ENCODE measurements at places on chromosomes 5 and 9.

DNA sequence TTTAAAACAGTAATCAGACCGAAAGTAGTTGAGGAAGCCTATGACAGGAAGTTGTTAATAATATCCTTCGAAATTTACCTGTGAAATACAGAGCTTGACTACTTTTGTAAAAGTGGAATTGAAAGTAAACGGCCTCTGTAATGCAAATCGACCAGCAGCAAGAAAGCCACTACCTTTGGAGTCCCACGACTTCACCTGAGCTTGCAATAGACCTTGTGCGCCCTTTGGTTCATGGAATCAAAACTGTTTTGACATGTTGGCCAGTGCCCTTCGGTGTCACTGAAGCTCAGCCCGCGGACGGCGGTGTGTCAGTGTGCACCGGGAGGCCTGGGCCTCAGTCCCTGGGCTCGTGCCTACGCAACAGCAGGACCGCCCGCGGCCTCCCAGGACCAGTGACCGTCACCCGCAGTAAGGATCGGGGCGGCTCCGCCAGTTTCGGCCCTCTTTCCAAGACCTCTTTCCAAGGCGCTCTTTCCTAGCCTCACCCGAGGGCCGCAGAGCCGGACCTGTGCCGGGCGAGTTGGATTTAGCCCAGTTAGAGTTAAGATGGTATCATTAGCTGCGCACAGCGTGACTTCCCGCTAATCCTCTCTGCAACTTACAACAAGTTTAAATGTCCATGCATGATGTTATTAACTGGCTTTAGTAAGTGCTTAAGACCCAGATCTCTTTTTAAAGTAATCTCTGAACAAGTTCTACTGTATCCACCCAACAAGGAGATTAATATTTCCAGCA, 223.3 kb downstream of the MEF2C start:
- H3K4me1 ChIP-seq: peaks cover 17% of the 10 kb centered on the region
- peaks cover 3% of the 10 kb centered on the region for H3K36me3 ChIP-seq
- no peak overlapping the region for H3K27ac ChIP-seq

GRCh38 chr5:17143335-17143734, 74.1 kb upstream of the BASP1 start:
- no peak for DNase-seq
- H3K4me3 ChIP-seq: no peak overlapping the region
- H3K4me1 ChIP-seq: no peaks in the 10 kb centered on the region
- no peak overlapping the region for H3K27ac ChIP-seq
- H3K36me3 ChIP-seq: no peaks in the 10 kb centered on the region

DNA sequence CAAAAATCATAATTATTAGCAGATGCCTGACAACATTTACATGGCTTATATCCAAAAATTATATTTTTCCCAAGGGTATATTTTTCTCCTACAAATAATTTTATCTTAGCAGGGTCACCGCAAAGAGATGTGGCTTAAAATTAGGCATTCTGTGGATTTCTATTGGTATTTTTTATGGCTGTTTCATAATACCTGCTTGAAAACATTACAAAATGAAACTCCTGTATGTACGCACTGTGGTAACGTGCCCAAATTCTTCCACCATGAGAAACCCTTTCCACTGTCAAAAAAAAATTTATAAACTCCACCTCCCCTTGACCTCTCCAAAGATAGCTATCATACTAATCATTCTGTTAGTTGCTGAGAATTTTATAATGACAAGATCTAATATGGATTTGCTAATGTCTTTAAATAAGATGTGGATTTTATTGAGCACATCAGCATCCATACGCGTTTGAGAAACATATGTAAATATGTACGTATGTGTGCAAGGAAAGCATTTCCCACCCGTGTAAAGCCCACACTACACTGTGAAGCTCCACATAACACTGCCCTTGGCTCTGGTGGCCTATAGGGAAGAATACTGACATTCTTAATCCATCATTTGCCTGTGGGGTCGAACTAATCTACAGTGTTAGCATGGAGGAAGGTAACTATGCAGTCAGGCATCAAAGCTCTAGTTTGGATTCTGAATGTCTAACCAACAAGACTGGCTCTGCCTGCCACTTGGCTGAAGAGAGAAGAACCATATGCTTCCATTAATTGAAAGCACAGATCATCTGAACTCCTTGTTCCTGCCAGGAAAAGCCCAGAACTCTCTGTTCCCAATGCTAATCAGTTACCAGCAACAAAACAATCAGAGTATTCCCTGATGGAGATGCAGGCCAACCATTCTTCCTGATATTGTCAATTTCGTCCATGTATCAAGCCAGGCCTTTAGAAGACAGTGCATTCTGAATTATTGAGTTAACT, 244.7 kb downstream of the SPOCK1 start:
- peaks cover 3% of the 10 kb centered on the region for H3K27me3 ChIP-seq
- no peak overlapping the region for H3K27ac ChIP-seq

DNA sequence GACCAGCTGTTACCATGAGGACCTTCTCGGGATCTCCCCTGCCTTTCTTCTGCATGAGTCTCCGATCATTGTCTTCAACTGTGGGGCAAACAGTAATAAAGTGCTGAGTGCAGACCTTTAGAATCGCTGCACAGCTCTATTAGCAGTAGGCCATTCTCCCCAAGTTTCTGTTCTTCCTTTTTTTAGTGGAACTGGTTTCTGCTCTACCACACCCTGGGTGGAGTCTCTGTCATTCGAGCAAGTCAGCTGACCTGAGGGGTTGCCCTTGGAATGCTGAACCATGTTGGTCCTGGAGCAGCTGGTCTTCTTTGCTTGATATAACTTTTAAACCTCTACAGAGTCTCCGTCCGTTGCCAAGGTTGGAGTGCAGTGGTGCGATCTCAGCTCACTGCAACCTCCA, 33.4 kb upstream of the GNPDA1 start:
- H3K36me3 ChIP-seq: no peaks in the 10 kb centered on the region
- no peaks in the 10 kb centered on the region for H3K4me1 ChIP-seq
- H3K27ac ChIP-seq: no peak overlapping the region
- no peak overlapping the region for H3K4me3 ChIP-seq
- DNase-seq: no peak
- H3K27me3 ChIP-seq: no peaks in the 10 kb centered on the region

GRCh38 chr5:67315082-67315989, 118.7 kb upstream of the CD180 start:
- no peak for DNase-seq
- no peaks in the 10 kb centered on the region for H3K4me1 ChIP-seq
- no peaks in the 10 kb centered on the region for H3K36me3 ChIP-seq

DNA sequence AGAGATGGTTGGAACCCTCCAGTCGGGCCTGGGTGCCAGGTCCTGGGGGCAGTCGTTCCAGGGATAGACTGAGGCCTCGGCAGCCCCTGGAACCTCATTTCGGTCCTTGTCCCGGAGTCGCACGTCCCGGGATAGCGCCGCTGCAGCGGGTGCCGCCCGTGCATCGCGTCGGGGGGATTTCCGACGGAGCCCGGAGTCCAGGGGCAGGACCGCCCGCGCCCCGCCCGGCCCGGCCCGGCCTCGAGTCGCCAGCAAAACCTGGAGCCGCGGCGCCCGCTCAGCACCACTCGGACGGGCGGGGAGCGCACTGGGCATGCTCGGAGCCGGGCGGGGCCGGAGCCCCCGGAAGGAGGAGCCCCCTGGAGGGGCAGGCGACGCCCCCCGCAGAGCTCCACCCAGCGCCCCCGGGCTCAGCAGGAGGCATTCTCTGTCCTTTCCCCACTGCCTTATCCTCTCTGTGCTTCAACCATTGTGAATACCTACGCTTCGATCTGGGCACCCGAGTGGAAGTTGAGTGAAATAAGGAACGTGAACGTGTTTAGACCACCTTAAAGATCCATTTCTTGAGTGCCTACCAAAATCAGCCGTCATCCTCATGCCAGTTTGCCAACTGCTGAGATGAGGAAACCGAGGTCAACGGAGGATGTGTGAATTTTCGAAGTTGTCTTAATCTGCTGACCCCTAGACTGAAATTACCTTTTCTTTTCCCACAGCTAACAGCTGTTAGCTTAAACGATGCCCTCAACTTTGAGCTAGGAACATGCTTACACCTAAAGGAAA, 1.7 kb upstream of the PTPN3 start:
- peaks cover 3% of the 10 kb centered on the region for H3K36me3 ChIP-seq
- H3K27ac ChIP-seq: no peak overlapping the region
- H3K4me1 ChIP-seq: peaks cover 15% of the 10 kb centered on the region
- H3K4me3 ChIP-seq: no peak overlapping the region
- H3K27me3 ChIP-seq: peaks cover 76% of the 10 kb centered on the region

DNA sequence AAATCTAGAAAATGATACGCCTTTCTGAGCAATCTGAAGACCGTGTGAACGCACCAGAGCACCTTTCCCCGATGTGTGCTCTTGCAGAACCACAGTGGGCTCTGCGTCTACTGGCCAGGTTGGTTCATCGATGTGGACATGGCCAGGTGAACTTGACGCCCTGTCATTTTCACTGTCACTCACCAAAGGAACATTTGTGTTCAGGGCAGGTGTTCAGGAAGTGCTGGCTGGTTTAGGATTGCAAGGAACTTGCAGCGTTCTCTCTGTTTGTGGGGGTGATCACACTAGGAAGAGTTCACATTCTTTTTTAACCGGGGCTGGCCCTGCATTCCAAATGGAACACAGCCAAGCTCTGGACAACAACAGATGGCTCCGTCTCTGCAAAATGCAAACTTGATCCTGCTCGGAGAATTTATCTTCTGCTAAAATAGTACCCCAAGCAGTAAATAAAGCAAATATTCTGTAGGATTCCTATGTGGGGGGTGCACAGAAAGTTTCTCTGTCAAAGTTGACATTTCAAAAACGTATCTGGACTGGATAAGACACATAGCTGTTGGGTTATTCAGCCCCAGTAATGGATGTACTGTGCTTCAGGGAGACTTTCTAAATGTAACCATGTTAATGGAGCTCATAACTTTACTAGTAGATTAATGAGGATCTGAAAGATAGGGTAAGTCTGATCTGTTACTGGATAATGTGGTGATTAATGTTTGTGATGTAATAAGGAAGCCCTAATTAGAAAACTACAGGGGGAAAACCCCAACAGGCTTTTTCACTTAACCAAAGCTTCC, 45.7 kb upstream of the FANCC start:
- no peaks in the 10 kb centered on the region for H3K36me3 ChIP-seq
- no peak for DNase-seq
- no peak overlapping the region for H3K4me3 ChIP-seq
- H3K4me1 ChIP-seq: no peaks in the 10 kb centered on the region
- H3K27ac ChIP-seq: no peak overlapping the region
- peaks cover 19% of the 10 kb centered on the region for H3K27me3 ChIP-seq

- H3K4me1 ChIP-seq: no peaks in the 10 kb centered on the region
- H3K27ac ChIP-seq: no peak overlapping the region
- no peaks in the 10 kb centered on the region for H3K36me3 ChIP-seq
- no peak for DNase-seq
- H3K27me3 ChIP-seq: peaks cover 5% of the 10 kb centered on the region
- H3K4me3 ChIP-seq: no peak overlapping the region
These were observed 123.8 kb upstream of the PHYKPL start for GRCh38 chr5:178356431-178356872.

DNA sequence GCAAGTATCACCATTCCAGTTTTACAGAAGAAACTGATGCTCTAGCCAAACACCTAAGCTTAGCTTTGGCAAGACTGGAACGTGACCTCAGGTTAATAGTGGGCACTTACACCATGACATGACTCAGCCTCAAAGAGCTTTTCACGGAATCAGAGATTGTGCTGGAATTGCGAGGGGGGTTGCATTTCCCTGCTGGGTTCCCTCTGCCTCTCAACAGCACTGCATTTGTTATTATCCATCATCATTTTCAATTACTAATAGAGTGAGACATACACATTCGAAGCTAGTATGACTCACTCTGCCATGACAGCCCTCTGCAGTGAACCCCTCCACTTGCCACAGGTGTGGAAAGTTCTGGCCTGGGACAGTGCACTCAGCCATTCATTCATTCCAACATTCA, 8.0 kb downstream of the SPOCK1 start:
- peaks cover 9% of the 10 kb centered on the region for H3K27me3 ChIP-seq
- no peaks in the 10 kb centered on the region for H3K4me1 ChIP-seq
- H3K4me3 ChIP-seq: no peak overlapping the region
- no peaks in the 10 kb centered on the region for H3K36me3 ChIP-seq

- no peaks in the 10 kb centered on the region for H3K27me3 ChIP-seq
- H3K36me3 ChIP-seq: no peaks in the 10 kb centered on the region
- DNase-seq: no peak
- no peaks in the 10 kb centered on the region for H3K4me1 ChIP-seq
These were observed 93.0 kb downstream of the IRX2 start for GRCh38 chr5:2658447-2658846.

DNA sequence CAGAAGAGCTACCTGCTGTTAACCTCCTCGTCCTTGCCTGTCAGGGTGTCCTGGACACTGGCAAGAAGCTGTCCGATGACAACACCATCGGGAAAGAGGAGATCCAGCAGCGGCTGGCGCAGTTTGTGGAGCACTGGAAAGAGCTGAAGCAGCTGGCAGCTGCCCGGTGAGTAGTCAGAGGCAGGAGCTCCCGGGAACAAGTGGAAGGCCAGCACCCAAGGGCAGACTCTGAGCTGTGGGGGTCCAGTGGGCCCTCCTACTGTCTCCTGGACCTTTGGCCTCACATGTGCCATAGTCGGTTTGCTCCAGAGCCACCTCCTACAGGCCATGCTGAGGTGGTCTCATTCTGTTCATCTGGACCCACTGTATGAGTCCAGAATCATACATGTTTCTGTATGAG, 38.7 kb downstream of the DYNC2I2 start:
- H3K4me3 ChIP-seq: no peak overlapping the region
- no peaks in the 10 kb centered on the region for H3K4me1 ChIP-seq
- peaks cover 50% of the 10 kb centered on the region for H3K36me3 ChIP-seq
- H3K27ac ChIP-seq: no peak overlapping the region

DNA sequence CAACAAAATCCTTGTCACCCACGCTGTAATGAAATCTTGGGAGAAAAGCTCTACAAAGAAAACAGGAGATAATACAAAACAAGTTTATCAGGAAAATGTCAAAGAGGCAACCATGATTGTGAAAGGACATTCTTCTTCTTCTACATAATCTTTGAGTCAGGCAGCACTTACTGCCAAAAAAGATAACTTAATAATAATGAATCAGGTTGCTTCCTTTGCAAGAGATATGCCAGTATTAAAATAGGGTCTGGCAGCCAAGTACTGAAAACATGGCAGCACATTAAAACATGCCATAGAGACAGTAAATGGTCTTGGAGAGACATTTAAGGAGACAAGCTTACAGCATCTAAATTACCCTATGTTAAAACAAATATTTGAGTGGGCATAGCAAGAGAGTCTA, 1573.4 kb downstream of the EFNA5 start:
- H3K27ac ChIP-seq: no peak overlapping the region
- no peaks in the 10 kb centered on the region for H3K27me3 ChIP-seq
- no peak overlapping the region for H3K4me3 ChIP-seq
- H3K36me3 ChIP-seq: no peaks in the 10 kb centered on the region
- DNase-seq: no peak

GRCh38 chr5:140402258-140403074, 833 bp downstream of the ANKHD1 start:
- peak; percentile 40 for DNase-seq
- no peaks in the 10 kb centered on the region for H3K27me3 ChIP-seq
- peaks cover 24% of the 10 kb centered on the region for H3K4me1 ChIP-seq
- peaks cover 16% of the 10 kb centered on the region for H3K36me3 ChIP-seq

DNA sequence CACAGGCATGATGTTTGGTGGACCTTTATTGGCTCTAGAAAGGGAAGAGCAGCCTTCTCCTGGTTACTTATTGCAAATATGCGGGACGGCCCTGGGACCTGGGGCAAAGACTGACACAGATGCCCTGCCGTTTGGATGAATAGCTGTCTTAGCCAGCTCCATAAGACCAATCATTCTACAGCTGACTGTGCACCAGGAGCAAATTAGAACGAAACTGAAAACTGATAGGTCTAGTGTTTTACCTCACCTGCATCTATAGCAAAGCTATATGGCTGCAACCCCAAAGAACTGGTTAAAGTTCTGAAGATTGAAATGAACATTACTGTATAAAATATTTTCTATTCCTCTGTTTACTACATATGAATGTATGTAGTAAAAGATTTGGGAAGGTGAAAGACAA, 34.2 kb upstream of the BNC2 start:
- DNase-seq: no peak
- H3K27me3 ChIP-seq: no peaks in the 10 kb centered on the region
- no peak overlapping the region for H3K27ac ChIP-seq
- no peak overlapping the region for H3K4me3 ChIP-seq
- no peaks in the 10 kb centered on the region for H3K36me3 ChIP-seq
- no peaks in the 10 kb centered on the region for H3K4me1 ChIP-seq

All from activated T-helper 1 cell treated with anti-CD3 and anti-CD28 coated beads, Interleukin-12 subunit alpha, Interleukin-12 subunit beta, Interleukin-2, Interleukin-4 antibody, amounts not matched to agents 30 ng/mL and 10 ng/mL and 1 ng/mL, durations not matched to agents 14 hours and 24 hours and 36 hours (primary cell).